ENCODE measurements at places on chromosomes 2 and 18.

- DNase-seq, result no peak
These were observed 79.3 kb upstream of the ITPRID2 start for GRCh38 chr2:181812106-181812743.

GRCh38 chr18:7824970-7825369 is 257.9 kb downstream of the PTPRM start:
- no peak for DNase-seq

DNA sequence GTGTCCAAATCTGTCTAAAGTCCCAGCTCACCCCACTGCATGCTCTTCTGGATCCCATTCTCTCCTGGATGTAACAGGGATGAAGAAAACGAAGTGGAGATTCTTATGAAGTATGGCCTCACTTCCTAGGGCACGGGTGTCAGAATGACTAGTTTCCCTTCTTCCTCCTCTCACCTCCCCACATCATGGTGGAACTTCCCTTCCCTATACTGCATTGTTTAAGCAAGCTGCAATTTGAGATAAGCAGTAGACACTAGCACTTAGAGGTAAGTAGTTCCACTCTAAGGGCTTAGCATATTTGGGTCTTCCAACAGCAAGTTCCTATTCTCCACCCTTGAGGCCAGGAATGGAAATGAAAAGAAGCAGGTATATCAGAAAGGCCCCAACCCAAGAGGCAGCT is 29.7 kb downstream of the SLC4A5 start:
- DNase-seq, result no peak

- no peak for DNase-seq
These were observed 602.3 kb downstream of the TMEM182 start for GRCh38 chr2:103364177-103364576.

DNA sequence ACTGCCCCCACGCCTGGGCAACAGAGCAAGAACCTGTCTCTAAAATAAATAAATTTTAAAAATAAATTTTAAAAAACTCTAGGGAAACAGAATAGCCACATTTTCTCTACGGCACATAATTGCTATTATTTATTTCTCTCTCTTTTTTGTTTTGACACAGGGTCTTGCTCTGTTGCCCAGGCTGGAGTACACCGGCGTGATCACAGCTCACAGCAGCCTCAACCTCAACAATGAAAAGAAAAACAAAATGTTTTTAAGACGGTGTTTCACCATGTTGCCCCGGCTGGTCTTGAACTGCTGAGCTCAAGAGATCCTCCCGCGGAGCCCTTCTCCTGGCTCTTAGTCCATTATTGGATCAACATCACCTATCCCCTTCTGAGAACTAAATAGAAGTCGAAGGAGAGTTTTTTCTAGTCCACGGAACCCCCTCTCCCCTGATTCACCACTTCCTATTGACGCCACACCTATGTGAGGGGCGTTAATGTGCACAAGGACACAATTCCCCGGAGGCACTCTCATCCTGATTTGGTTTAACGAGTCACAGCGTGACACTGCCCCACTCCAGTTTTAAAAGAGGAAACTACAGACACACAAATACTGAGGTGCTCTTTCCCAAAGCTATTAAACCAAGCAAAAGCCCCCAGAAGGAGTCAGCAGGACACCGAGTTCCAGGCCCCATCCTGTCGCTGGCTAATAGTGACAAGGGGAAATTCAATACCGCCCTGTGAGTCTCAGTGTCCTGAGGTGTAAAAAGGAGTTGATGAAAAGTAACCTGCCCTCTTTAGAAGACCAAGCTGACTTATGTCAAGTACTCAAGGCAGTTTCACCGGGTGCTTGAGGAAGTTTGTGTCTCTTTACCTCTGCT is 1.1 kb downstream of the NPC1 start:
- DNase-seq, result no peak

All from NCI-H1105 (cell line).